Body of pancreas (tissue), 4 donors: ENCODE measurements at places on chromosomes 11 and 22. TPM values are rescaled to one million over a fixed set of nuclear protein-coding genes. Genes with fewer than 3 reads are reported as not detected.

ISX gene
- 4.0 TPM for total RNA-seq

OR2AT4 gene
- not detected for total RNA-seq

DNA sequence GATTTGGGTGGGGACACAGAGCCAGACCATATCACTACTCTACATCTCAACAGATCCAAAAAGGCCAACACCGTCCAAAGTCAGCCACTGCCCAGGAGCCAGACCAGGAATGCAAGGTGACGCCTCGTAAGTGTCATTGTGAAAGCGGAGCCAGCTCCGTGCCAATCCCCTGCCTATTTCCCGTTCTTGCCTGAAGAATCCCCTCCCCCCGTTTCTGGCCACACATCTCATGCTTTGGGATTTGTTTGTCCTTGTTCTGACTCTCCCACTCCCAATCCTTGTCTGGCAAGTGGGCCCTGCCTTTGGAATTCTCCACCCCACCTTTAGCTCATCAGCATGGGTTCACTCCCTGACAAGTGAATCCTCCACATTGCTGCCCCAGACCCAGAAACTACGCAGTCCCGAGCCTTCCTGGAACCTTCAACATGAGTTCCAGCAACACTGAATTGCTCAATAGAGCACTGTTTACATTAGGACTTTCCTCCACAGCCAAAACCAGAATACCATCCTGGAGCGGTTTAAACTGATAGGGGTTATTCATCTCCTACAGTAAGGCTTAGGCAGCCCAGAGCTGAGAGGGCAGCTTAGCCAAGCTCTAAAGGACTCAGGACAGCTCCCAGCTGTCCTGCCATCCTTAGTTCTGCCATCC is 6.0 kb upstream of the SLC35C1 start:
- peak; percentile 46 for DNase-seq

DNA sequence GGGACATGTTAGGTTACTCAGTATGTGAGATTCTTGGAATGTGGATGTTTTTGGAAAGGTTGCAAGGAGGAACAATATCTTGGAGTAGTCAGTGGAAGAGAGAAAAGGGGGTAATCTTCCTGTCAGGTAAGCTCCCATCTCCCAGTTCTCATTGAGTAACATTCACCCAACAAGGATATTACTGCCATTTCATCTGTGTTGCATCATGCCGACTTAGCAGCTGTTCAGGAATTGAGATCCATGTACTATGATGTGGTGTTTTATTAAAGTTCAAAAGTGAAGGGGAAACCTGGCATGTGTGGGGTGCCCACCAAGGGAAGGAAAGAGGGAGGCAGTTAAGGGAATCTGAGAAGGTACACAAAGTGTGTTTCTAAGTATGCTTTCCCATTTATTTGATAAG is 58.4 kb upstream of the RASSF10 start:
- DNase-seq = no peak

DNA sequence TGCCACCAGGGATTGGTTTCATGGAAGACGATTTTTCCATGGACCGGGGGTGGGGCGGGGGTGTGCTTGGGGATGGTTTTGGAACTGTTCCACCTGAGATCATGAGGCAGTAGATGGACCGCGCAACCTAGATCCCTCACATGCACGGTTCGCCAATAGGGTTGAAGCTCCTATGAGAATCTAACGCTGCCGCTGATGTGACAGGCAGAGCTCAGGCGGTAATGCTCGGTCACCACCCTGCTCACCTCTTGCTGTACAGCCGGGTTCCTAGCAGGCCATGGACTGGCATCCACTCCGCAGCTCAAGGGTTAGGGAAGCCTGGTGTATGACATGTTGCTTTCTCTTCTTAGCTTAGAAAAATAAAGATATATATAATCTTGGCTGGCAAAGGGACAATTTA is 22.0 kb downstream of the RBX1 start:
- no peak for DNase-seq

GRCh38 chr22:27045103-27045947 is 387.9 kb downstream of the MIAT start:
- DNase-seq = peak; percentile 14

GRCh38 chr11:117843666-117844484 is 19.3 kb upstream of the FXYD2 start:
- peak; percentile 78 for DNase-seq

GRCh38 chr22:22728382-22728781 is 84.0 kb downstream of the GGTLC2 start:
- no peak for DNase-seq

DNA sequence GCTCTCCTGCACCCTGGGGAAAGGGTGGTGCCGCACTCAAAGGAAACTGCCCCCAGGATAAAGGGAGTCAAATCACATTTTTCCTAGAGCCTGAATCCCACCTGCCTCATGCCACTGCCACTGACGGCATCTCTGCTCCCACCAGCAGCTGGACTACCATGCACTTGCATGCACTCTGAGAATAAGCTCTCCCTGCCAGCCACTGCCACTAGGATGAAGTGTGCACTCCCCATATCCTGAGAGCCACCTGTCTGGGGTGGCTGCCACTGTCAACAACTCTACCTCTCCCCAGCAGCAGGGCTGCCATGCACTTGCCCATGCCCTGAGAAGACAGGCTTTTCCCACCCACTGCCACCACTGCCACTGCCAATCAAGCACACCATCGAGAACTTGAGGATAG is 31.6 kb downstream of the MRGPRX4 start:
- no peak for DNase-seq
